ENCODE measurements at places on chromosomes 16 and 17. TPM values are rescaled to one million over a fixed set of nuclear protein-coding genes. Genes with fewer than 3 reads are reported as not detected.

The RSKR gene
- 5.0 TPM for total RNA-seq

The ZNF287 gene
- total RNA-seq, result 8.0 TPM

The CCL7 gene
- total RNA-seq, result not detected

The TEX14 gene
- 0.30 TPM for total RNA-seq

The EVPLL gene
- total RNA-seq, result not detected

The CD79B gene
- total RNA-seq, result 6.9 TPM

The SHBG gene
- 0.35 TPM for total RNA-seq

The NPIPA2 gene
- total RNA-seq, result 3.0 TPM

The ANKRD40CL gene
- not detected for total RNA-seq
